ENCODE measurements at places on chromosomes 2 and 18. TPM values are rescaled to one million over a fixed set of nuclear protein-coding genes. Genes with fewer than 3 reads are reported as not detected.

Gene MOCOS
- total RNA-seq = not detected

Gene CNGA3
- not detected for total RNA-seq

Gene HOXD4
- not detected for total RNA-seq

DNA sequence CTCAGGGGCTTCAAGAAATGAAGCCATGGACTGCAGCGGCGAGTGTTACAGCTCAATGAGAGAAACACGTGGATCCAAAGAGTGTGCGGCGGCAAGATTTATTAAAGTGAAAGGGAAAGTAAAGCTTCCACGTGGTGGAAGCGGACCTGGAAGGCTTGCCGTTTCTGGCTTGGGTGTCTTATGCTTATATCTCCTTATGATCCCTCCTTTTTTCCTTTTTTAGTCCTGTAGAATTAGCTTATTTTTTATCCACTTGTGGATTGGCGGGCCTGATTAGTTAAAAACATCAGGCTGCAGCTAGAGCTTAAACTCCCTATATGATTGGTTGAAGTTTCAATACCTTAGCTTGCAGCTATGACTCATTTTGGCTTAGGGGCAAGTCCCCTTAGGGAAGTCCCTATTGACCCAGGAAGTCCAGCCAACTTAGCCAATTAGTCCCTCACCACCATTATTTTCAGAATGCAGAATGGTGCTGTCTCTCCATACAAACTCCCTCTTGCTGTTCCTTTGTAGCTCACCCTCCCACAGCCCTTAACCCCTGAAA lies 11.6 kb upstream of the HNMT start:
- no peaks in the 10 kb centered on the region for H3K4me1 ChIP-seq
- no peak for DNase-seq
- H3K36me3 ChIP-seq = no peaks in the 10 kb centered on the region

DNA sequence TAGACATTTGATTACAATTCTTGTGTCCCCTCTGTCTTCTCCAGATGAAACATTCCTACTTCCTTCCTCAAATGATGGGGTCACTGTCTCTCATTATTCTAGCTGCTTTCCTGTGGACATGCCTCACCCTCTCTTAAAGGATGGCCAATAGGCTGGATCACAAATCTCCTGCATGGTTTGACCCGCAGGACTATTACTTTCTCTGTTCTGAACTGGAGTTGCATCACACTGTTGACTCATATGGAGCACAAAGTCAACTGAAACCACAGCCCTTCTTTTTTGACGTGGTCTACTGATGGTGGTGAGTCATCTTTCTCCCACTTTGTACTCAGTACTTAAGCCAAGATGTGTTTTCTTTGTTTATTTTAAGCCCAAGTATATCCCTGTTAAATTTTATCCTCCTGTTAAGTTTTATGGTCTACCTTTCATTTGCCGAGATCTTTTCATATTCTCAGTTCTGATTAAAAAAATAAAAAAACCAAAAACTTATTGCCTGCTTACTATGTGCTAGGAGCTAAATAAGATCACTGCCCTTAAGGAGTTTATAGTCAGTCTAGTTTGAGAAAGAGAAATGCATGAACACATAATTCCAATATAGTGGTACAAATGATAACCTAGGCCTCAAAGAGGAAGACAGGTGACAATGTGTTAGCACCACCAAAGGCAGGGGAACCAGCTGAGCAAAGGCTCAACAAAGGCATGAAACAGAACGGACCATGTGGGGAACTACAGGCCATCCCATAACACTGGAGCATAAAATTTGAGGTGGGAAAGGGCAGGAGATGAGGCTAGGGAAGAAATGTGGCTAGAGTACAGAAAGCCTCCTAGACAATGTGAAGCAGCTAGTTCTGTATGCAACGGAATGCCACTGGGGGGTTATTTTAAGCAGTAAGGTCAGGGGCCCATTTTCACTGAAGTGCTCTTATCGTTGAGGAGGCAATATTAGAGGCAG lies 67.6 kb upstream of the ZFP36L2 start:
- no peak overlapping the region for H3K27ac ChIP-seq
- H3K27me3 ChIP-seq = no peaks in the 10 kb centered on the region
- peaks cover 26% of the 10 kb centered on the region for H3K36me3 ChIP-seq
- DNase-seq = peak; percentile 76
- H3K4me3 ChIP-seq = no peak overlapping the region

DNA sequence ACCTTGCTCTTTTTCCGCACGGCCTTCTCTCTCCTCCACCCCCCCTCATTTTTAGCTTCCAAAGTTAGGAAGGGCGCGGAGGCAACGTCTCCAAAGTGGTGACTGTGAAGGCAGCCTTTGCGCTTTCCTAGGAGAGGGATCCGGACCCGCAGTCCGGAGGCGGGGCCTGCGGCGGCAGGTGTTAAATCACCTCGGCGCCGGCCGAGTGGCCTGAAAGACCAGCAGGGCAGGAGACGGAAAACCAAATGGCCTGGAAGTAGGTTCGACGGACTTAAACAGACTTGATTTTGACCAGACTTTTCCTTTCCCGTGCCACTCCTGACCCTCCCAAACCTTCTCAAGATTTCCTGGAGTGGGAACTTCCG lies 615 bp downstream of the GORASP2 start:
- H3K27ac ChIP-seq = peak overlapping the region; percentile 88
- H3K27me3 ChIP-seq = no peaks in the 10 kb centered on the region
- H3K4me3 ChIP-seq = peak overlapping the region; percentile 98

- DNase-seq = no peak
- H3K4me3 ChIP-seq = no peak overlapping the region
- no peaks in the 10 kb centered on the region for H3K36me3 ChIP-seq
- no peaks in the 10 kb centered on the region for H3K27me3 ChIP-seq
Observed at GRCh38 chr2:191927319-191927867, 80.5 kb upstream of the CAVIN2 start.

All from CD4-positive, CD25-positive, alpha-beta regulatory T cell (primary cell).